ENCODE measurements at places on chromosomes 3 and 15. TPM values are rescaled to one million over a fixed set of nuclear protein-coding genes. Genes with fewer than 3 reads are reported as not detected.

DNA sequence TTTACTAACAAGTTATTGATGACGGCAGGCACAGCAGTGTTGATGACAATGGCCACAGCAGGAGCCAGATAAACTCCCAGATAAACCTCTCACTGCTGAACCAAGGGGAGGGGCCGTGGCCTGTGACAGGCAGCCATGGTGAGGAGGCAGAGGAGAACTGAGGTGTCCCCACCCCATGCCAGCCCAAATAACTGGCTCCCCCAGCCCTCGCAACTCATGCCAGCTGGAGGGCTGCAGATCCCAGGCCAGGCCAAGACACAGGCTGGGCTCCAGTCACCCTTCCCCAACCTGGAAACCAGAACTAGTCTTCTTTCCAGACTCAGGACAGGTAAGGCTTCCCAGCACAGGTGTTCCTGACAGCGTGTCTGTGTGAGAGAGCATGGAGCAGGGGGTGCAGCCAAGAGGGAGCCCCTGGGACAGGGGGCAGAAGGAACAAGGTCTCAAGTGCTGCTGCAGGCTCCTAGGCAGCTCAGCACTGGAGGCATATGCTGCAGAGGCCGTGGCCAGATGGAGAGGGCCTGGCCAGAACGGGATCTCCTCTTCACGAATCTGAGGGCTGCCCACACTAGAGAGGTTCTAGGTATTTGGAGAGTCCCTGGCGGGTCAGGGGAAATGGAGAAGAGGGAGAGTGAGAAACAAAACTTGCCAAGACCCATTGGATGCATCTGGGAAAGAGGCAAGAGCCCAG is 15.9 kb downstream of the PLA2G4F start:
- H3K4me3 ChIP-seq = no peak overlapping the region
- no peak for DNase-seq
- H3K36me3 ChIP-seq = no peaks in the 10 kb centered on the region
- no peaks in the 10 kb centered on the region for H3K4me1 ChIP-seq

DNA sequence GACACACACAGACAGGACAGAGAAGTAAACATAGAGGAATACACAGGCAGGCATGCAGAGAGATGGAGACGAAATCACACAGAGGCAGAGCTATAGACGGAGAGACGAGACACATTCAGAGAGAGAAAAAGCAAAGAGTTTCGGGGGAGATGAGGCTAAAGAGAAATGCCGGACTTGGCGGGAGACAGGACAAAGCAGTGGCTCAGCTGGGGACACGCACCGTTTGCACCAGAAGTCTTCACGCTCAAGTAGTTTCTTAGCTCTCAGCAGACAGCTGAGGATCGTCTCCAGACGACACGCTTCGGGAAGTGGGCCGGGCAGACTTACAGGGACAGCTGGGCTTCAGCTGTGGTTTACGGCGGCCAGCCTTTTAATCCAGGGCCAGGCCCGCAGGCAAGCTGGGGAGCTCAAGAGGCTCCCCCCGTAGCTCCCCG is 56.2 kb upstream of the DLG1 start:
- no peaks in the 10 kb centered on the region for H3K36me3 ChIP-seq
- no peaks in the 10 kb centered on the region for H3K27me3 ChIP-seq
- no peak overlapping the region for H3K27ac ChIP-seq
- H3K4me1 ChIP-seq = peaks cover 38% of the 10 kb centered on the region

DNA sequence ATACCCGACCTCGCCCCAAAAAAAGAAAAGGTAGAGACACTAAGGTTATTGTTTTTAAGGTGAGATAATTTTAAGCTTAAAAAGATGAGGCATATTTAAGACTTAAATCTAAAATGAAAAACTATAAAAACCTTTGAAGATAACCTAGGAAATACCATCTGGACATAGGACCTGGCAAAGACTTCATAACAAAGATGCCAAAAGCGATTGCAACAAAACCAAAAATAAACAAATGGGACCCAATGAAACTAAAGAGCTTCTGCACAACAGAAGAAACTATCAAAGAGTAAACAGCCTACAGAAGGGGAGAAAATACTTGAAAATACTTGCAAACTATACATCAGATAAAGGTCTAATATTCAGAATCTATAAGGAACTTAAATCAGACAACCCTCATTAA is 80.9 kb downstream of the TMCC1 start:
- no peak overlapping the region for H3K4me3 ChIP-seq
- DNase-seq = no peak
- no peaks in the 10 kb centered on the region for H3K4me1 ChIP-seq
- H3K36me3 ChIP-seq = no peaks in the 10 kb centered on the region
- H3K27ac ChIP-seq = no peak overlapping the region
- H3K27me3 ChIP-seq = no peaks in the 10 kb centered on the region

GRCh38 chr3:183317271-183317670 is 64.2 kb downstream of the B3GNT5 start:
- H3K27me3 ChIP-seq = no peaks in the 10 kb centered on the region
- no peak overlapping the region for H3K27ac ChIP-seq
- no peak overlapping the region for H3K4me3 ChIP-seq
- no peaks in the 10 kb centered on the region for H3K4me1 ChIP-seq
- DNase-seq = no peak

GRCh38 chr3:65993134-65993900 is 45.4 kb downstream of the MAGI1 start:
- no peak overlapping the region for H3K4me3 ChIP-seq
- no peaks in the 10 kb centered on the region for H3K36me3 ChIP-seq
- H3K4me1 ChIP-seq = no peaks in the 10 kb centered on the region
- DNase-seq = no peak

C3orf80 gene
- total RNA-seq = 1.9 TPM

CDHR4 gene
- under 0.01 TPM for total RNA-seq

DNA sequence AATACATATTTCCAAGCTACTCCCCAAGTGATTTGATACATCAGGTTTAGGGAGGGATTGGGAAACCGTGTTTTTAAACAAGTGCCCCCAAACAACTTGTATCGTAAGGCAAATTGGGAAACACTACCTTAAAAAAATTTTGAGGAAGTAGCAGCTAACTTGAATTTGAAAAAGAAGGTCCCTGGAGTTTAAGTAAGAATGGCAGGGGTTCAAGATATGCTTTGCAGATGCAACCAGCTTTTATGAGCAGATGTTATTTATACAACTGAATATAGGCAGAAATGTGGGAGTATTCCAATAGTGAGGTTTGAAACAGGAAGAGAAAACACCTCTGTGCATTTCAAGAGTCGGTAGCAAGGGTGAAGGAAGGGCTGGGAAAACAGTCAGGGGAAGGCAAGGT is 139.6 kb downstream of the IL20RB start:
- no peak overlapping the region for H3K27ac ChIP-seq
- H3K36me3 ChIP-seq = no peaks in the 10 kb centered on the region
- H3K4me1 ChIP-seq = no peaks in the 10 kb centered on the region
- peaks cover 11% of the 10 kb centered on the region for H3K27me3 ChIP-seq
- DNase-seq = no peak
- no peak overlapping the region for H3K4me3 ChIP-seq
